Anterior cingulate cortex (tissue), 58 donors: ENCODE measurements at places on chromosomes 6 and 20.

- no peak for DNase-seq
These were observed 26.1 kb downstream of the MANBAL start for GRCh38 chr20:37315452-37316110.

GRCh38 chr6:114714836-114715507 is 372.1 kb upstream of the HS3ST5 start:
- no peak for DNase-seq

- DNase-seq, result no peak
These were observed 280.8 kb upstream of the MARCKS start for GRCh38 chr6:113576310-113576709.

GRCh38 chr6:113481910-113482309 is 375.2 kb upstream of the MARCKS start:
- DNase-seq, result no peak

DNA sequence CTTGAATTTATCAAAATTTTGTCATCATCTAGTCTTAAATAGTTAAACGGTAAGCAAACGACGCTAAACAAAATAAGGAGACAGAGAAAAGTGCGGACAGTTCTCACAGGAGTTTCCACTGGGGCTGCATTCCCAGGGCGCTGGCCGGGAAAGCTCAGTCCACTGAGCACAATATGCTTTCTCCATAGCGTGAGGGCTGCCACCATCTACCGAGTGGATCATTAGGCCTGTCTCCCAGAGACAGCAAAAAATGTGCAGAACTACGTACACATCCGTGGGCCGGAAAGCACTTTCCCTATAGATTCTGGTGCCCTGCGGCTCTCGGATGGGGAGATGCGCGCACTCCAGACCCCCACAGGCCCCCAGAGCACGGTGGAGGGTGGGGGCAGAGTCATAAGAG is 84.9 kb downstream of the THBS2 start:
- no peak for DNase-seq

DNA sequence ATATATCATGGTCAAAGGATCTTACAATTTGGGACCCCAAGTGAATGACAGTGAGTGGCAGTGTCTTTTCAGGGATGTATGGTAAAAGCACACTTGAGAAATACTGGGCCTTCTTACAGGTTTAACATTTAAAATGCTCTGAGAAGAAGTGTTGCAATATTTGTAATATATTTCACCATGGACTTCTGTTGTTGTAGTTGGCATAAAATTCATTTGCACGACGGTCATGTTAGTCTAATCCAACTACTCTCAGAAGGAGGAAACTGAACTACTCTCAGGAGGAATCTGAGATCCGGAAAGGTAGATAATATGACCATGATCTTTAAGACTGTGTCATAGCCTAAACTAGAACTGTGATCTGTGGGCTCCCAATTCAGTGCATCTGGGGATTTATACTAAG is 700.1 kb downstream of the HDGFL1 start:
- no peak for DNase-seq

- no peak for DNase-seq
These were observed 74.6 kb upstream of the CD93 start for GRCh38 chr20:23160536-23161243.
